ENCODE measurements at places on chromosomes 2 and 18.

DNA sequence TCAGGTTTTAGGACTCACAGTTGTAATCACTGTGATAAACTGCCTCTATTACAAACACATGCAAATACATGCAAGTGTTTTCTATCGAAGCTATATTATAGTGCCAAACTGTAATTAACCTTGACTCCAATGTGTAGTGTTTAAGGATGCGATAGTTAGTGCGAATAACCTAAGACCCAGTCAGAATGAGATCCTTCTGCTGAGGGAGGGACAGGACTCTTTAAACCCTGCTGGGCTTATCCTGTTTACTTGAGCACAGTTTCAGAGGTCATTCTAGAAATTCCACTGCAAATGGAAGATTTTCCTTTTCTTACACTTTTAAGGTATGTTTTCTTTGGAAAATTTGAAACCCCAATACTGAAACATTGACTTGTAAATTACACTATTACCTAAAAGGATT lies 68.2 kb downstream of the CALCRL start:
- no peak for DNase-seq

DNA sequence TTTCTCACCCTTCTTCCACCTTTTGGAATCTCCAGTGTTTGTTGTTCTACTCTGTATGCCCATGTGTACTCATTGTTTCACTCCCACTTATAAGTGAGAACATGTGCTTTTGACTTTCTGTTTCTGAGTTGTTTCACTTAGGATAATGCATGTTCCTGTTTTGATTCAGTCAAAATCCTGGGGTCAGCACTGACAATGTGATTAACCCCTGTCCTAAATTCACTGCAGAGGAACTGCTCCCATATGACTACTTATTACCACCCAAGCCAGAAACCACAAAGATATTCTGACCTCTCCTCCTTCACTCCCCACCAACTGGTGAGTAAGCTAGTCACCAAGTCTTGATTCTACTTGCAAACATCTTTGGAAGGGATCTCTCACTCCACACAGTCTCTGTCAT lies 251.4 kb upstream of the TCF4 start:
- DNase-seq: no peak

GRCh38 chr2:110969696-110970095 lies 151.0 kb upstream of the BCL2L11 start:
- DNase-seq: no peak

DNA sequence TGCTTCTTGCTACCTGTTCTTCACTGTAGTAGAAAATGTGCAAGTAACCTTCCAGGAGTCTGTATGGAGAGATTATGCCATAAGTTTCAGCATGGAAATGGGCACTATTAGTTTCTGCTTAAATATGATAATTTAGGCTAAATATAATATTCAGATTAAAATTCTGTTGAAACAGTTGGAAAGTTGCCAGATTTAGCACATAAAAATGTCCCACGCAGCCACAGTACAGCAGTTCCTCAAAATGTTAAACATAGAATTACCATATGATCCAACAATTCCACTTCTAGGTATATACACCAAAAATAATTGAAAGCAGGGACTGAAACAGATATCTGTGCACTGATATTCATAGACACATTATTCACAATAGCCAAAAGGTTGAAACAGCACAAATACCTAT lies 121.2 kb downstream of the NRP2 start:
- DNase-seq: no peak

- DNase-seq: no peak
Measured at GRCh38 chr2:19356545-19357401, 1.6 kb downstream of the OSR1 start.

DNA sequence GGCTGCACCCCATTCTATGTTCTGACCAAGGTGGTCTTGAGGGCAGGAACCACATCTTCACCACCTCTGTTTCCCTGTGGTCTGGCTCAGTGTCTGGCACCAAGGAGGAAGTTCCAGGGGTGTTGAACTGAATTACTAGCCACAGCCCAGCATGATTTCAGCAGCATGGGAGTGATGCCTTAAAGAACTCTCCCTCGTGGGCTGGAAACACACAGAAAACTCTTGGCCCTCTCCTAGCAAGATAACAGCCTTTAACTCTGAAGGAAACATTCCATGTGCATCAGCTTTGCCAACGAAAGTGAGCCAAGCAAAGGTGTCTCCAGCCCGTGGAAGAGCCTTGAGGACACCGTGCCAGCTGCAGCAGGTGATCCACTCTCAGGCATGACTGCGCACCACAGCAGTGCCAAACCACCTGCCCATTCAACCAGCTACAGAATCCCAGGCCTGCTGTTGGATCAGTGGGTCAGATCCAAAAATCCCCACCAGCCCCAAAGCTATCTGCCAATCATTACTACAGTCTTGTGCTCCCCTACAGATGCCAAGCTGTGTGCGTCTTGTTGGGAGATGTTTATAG lies 124.8 kb downstream of the TTC32 start:
- no peak for DNase-seq

- no peak for DNase-seq
Measured at GRCh38 chr2:34670482-34670881, 1071.4 kb upstream of the FAM98A start.

GRCh38 chr2:64661741-64662169 lies 8.0 kb upstream of the SERTAD2 start:
- DNase-seq: no peak

GRCh38 chr2:100903534-100904258 lies 83.8 kb downstream of the NPAS2 start:
- DNase-seq: no peak

DNA sequence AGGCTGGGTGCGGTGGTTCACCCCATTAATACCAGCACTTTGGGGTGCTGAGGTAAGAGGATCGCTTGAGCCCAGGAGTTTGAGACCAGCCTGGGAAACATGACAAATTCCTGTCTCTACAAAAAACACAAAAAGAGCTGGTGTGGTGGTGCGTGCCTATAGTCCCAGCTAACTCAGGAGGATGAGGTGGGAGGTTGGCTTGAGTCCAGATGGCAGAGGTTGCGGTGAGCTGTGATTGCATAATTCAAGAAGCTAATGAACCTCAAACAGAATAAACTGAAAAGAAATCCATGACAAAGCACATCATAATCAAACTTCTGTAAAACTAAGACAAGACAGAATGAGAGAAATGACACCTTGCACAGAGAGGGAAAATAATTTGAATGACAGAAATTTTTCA lies 54.8 kb downstream of the SEMA4F start:
- DNase-seq: no peak

- DNase-seq: peak; percentile 98
Measured at GRCh38 chr2:207166039-207166348, 246 bp upstream of the KLF7 start.

- no peak for DNase-seq
Measured at GRCh38 chr2:59693231-59693959, 860.1 kb downstream of the BCL11A start.

- no peak for DNase-seq
Measured at GRCh38 chr2:25543-25942, 20.8 kb downstream of the FAM110C start.

- no peak for DNase-seq
Measured at GRCh38 chr2:42658306-42658705, 89.9 kb downstream of the MTA3 start.

GRCh38 chr18:76486038-76486437 lies 9.0 kb downstream of the ZNF516 start:
- DNase-seq: no peak

GRCh38 chr2:31387850-31388249 lies 26.7 kb downstream of the XDH start:
- no peak for DNase-seq

DNA sequence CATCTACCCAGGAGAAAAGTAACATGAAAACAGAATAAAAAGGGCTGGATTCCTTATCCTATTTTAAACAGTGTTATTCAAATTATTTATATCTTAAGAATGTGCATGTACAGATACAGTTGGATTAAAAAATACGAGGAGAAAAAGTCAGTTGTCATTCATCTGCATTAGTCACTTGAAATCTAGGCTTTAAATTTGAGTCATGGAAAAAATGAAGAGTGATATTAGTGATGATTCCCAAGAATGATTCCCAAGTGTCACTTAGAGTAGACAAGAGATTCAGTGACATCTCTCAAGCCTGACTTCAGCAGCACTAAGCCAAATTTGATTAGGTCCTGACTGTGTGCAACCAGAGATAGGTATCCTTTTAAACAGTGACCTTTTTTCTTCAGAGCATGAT lies 394.2 kb downstream of the IRS1 start:
- no peak for DNase-seq

GRCh38 chr2:130843321-130843985 lies 6.7 kb downstream of the ARHGEF4 start:
- no peak for DNase-seq

- DNase-seq: no peak
Measured at GRCh38 chr18:34837769-34838272, 127.7 kb downstream of the DTNA start.

DNA sequence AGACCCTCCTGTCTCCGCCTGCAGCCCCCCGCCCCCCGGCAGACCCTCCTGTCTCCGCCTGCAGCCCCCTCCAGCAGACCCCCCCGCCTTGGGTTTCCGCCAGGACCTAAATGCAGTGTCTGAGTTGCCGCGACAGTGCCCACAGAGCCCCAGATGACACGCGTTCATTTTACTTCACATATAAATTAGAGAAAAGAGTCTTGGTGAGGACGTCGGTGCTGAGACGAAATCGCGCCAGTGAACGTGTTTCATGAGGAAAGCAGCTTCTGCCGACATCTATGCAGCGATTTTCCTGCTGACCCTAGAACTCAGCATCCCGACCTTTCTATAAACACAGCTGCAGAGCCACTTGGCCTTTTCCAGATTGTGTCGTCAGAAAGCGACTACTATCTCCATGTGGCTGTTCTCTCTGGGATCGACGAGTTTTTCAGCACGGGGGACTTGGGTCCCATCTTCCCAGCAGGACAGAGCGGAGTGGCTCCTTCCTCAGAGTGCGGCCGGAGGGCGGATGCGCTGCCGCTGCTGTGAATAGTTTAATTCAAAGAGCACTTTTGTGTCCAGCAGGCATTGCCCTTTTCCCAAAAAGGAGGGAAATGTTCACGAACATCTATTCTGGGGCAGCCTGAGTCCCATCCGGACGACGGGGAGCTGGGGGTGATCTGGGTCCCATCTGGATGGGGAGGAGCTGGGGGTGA lies 136.7 kb downstream of the NFATC1 start:
- DNase-seq: no peak

GRCh38 chr2:167331636-167332232 lies 443.5 kb downstream of the XIRP2 start:
- no peak for DNase-seq

DNA sequence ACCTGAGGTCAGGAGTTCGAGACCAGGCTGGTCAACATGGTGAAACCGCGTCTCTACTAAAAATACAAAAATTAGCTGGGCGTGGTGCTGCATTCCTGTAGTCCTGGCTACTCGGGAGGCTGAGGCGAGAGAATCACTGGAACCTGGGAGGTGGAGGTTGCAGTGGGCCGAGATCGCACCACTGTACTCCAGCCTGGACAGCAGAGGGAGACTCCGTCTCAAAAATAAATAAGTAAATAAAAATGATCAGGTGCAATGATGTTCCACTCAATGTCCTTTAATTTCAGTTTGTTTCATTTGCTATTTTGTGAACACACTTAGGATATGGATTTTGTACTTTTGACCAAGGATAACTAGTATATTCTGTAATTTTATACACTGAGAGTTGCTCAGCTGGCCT lies 9.3 kb downstream of the HADHA start:
- no peak for DNase-seq

DNA sequence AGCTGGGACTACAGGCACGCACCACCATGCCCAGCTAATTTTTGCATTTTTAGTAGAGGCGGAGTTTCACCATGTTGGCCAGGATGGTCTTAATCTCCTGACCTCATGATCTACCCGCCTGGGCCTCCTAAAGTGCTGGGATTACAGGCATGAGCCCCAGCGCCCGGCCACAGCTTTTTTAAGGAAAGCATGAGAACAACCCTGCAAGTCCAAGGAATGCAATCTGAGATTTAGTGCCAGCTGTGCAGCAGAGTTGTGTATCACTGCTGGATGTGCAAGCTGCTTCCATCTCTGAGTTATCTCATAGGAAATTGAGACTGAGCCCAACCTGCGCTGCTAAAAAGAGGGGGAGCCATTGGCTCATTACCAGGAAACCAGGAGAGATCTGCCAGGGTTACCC lies 399.9 kb upstream of the CYRIA start:
- DNase-seq: no peak

- no peak for DNase-seq
Measured at GRCh38 chr2:26820932-26821331, 27.0 kb upstream of the DPYSL5 start.

DNA sequence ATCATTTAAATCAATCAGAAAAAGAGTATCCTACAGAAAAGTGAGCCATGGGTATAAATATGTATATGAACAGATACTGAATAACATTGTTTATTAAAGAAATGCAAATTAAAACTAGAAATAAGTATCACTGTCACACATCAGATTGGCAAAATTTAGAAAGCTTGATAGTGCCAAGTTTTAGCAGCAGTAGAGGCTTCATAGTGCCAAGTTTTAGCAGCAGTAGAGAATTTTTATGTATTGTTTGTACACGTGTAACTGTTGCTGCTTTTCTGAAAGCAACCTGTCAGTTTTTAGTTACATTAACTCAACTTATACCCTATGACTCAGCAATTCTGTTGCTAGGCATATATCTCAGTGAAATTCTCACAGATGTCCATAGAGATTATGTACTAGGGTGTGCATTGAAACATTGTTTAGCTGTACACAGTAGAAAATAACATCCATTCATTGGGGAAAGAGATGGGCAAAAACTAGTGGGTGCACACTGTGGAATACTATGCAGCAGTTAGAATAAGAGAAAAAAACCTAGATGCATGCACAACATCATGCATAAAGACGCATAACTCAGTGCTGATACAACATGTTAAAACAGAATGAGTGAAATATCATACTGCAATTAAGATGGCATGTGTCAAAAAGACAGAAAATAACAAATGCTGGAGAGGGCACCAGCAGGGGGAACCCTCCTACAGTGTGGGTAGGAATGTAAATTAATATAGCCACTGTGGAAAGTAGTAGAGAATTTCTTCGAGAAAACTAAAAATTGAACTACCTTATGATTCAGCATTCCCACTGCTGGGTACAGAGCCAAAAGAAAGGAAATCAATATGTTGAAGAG lies 294.5 kb upstream of the NT5C1B start:
- DNase-seq: no peak

GRCh38 chr2:237904831-237905599 lies 45.6 kb downstream of the RAMP1 start:
- DNase-seq: no peak

- DNase-seq: peak; percentile 71
Measured at GRCh38 chr18:51151568-51152511, 45.6 kb downstream of the MEX3C start.

GRCh38 chr2:175755169-175755568 lies 246.9 kb downstream of the LNPK start:
- no peak for DNase-seq

- no peak for DNase-seq
Measured at GRCh38 chr2:37283207-37283606, 41.4 kb downstream of the PRKD3 start.

GRCh38 chr2:16248571-16249105 lies 308.3 kb downstream of the MYCN start:
- DNase-seq: no peak

- DNase-seq: no peak
Measured at GRCh38 chr2:169162613-169163012, 93.2 kb downstream of the DHRS9 start.

Data from CD4-positive, alpha-beta T cell treated with Interleukin-6 at 100 ng/mL for 8 hours (primary cell).